Central memory CD4-positive, alpha-beta T cell (primary cell): ENCODE measurements at places on chromosomes 6 and 20.

GRCh38 chr20:48725555-48725991, 102.2 kb downstream of the PREX1 start:
- no peak for DNase-seq

DNA sequence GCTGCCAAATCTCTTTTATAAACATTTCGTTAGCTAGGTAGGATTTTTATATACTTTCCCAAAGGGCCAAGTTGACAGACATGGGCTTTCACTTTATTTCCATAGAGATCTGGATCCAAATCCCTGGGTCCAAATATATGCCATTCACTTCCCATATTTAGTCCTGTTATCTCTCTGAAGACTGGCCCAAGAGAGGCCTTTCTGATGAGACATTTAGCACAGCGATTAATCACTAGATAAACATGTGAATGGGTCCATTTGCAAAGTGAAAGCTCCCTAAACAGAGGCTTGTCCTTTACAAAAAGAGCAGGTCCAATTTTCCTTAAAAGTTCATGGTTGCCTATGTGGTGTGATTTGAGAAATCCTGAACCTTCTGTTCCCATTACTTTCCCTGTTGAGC, 132.6 kb downstream of the TRMT11 start:
- no peak for DNase-seq

- no peak for DNase-seq
Observed at GRCh38 chr6:30891816-30892538, 7.7 kb downstream of the DDR1 start.

- no peak for DNase-seq
Observed at GRCh38 chr6:133606852-133607251, 282.1 kb upstream of the TCF21 start.

DNA sequence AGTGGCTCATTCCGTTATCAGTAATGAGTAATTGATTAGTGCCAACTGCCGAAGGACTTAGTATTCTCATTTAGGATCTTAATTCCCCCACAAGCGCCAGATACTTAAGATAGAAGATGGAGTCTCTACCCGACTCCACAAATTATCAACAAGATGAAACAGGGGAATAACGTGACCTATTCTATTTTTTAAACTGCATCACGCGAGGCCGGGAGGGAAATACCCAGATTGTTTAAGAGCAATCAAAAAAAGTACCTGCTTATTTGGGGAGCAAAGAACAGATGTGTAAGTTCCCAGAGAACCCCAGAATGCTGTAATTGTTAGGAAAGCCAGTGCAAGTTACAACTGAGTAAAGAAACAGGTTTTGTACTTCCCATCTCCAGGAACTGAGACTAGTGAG, 1.1 kb upstream of the MAP3K5 start:
- no peak for DNase-seq
